ENCODE measurements at places on chromosomes 2 and 18.

- DNase-seq, result no peak
These were observed 191.5 kb downstream of the SLC8A1 start for GRCh38 chr2:40260437-40260836.

- DNase-seq, result peak; percentile 54
These were observed 169.6 kb upstream of the HAAO start for GRCh38 chr2:42961961-42962360.

DNA sequence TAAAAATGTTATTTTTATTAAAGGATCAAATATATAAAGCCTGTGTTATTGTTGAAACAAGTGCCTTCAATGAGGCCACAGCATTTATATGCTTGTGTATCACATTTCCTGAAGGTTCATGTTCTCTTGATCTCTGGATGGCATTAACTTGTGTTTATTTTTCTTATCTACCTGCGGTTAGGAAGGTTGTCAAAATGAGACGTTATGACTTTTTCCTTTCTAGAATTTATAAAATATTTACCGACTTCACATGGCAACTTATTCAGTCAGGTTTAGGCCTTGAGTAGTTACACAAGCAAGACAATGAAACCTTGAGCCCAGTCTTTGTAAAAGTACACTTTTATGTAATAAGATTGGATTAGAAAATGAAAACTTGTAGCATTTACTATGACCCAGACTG, 196.4 kb upstream of the ACVR2A start:
- DNase-seq, result no peak

DNA sequence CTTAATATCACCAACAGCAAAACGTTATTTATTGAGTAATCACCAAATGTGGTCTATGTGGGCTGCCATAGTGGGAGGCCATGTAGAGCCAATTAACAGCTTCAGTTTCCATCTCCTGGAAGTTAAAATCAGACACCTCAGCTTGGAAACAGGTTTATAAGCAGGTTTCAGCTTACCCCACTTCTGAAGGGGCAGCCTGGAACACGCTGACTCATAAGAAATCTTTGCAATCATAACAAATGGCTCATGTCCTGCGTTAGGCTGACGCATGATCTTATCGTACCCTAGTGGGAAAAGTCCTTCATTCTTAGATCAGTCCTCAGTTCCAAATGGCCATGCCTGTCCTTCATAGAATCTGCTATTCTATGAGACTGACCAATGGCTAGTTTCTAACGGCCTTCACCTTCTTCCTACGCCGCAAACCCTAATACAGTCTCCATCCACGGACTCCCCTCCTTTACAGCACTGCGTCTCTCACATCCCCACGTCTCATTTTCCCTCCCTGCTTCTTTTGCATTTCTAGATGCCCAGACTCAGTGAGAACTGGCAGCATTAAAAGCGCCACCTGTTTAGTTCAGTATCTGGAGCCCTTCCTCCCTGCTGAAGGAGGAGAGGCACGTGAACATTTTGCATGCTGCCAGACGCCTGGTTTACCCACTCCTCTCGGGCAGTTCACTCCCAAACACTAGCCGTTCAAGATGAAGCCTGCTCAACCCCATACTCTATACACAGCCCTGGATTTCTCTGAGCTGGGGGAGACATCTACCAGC, 24.2 kb upstream of the BZW1 start:
- DNase-seq, result no peak

DNA sequence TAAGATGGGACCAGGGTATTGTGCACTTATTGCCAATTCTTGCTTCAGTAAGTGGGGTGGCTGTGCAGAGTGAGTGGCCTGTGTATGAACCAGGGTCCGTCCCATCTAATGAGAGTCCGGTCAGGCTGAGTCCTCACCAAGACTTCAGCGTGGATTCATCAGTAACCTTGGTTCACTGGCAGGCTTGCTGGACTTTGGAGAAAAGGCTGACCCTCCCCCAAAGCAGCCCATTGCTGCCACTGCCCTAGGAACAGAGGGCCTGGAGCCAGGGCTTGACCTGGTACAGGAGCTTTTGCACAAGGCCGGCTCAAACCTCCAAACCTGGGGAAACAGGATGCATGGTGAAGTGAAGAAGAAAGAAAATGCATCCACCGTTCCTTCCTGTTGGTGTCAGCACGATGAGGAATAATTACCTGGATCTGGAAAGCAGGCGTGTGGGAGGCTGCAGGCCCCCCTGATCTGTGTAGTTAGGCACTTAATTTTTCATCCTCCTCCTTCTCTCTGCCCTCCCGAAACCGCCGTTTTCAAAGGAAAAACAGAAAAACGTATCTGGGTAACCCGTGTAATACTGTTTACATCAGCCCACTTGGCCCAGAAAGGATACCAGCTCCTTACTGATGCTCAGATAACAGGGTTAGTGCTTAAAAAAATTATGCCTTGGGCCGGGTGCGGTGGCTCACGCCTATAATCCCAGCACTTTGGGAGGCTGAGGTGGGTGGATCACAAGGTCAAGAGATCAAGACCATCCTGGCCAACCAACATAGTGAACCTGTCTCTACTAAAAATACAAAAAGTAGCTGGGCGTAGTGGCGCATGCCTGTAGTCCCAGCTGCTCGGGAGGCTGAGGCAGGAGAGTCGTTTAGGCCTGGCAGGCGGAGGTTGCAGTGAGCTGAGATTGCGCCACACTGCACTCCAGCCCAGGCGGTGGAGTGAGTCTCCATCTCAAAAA, 147.7 kb downstream of the TGIF1 start:
- DNase-seq, result no peak

DNA sequence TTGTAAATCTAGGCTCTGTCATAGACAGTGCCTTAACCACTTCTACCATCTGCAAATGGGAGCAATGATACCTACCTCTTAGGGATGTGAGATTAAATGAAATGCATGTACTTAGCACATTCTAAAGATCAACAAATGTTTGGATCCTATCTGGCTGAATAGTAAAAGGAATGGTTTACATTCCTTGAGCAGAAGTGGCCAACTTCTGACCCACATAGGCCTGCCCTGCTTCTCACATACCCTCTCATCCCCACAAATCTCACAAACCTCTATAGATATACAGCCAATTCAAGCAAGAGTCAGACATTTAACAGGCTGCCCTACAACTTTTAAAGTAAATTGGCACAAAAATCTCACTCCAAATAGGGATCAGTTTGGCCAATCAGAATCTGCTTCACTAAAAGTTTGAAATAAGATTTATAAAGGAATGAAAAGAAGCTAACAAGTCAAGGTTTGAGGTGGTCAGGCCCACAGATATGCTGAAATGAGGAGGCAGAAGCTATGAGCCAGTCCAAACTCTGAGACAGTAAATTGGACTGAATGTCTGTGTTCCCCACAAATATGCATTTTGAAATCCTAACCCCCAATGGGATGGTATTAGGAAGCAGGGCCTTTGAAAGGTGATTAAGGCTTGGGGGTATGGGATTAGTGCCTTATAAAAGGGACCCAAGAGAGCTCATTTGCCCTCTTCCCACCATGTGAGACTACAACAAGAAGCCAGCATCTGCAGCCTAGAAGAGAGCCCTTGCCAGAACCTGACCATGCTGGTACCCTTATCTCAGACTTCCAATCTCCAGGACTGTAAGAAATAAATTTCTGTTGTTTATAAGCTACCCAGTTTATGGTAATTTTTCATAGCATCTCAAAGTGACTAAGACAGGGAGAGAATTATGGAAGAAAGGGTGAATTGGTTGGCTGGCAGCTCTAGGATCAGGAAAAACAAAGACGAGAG, 227.8 kb upstream of the RBMS1 start:
- no peak for DNase-seq

DNA sequence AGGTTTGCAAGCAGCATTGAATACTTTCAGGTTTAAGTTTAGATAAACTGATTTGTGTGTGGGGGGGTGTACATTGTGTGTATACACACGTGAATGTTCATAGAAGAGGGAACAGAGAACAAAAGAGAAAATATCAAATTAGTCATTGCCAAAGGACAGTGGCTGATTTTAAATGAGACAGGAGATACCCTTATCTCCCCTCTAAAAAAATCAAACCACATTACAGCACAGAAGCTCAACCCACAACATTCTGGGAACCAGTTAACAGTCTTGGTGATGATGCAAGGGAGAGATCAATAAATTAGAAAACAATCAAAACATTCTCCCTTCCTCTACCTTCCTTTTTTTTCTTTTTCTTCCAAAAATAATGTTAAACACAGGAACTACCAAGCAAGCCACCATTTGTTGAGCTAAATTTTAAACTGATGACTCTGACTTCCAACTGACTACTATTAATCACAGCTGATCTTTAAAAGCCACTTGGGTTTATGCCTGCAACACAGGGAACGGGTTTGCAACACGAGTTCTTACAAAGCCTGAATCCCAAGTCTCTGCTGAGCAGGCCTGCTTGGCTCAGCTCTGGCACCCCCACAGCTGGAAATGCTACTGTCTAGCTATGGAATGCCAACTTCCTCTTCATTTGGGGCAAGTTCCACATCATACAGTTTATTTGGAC, 119.2 kb upstream of the ACVR1C start:
- peak; percentile 76 for DNase-seq

- no peak for DNase-seq
These were observed 478.9 kb upstream of the HS6ST1 start for GRCh38 chr2:128797533-128797932.

GRCh38 chr18:48831113-48831759, 119.5 kb downstream of the SMAD7 start:
- peak; percentile 23 for DNase-seq

- no peak for DNase-seq
These were observed 193.4 kb downstream of the HAUS1 start for GRCh38 chr18:46297621-46298020.

DNA sequence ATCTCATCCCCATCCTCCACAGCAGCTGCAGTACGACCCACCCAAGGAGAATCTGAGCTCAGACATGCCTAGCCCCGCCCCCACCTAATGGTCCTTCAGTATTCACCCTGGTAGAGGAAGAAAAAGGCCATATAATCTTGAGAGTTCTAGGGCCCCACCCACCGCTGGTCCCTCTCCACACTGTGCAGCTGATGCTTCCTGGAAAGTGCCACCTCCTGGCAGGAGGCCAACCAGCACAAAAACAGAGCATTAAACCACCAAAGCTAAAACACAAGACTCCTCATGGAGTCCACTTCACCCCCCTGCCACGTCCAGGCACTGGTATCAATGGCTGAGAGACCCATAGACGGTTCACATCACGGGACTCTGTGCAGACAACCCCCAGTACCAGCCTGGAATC, 40.7 kb downstream of the MC4R start:
- DNase-seq, result no peak

All from right cardiac atrium (tissue), 5 donors.